Activated naive CD8-positive, alpha-beta T cell treated with anti-CD3 and anti-CD28 coated beads, Interleukin-2, amount 10 ng/mL, durations not matched to agents 7 days and 5 days (primary cell): ENCODE measurements at places on chromosomes 11 and 22. TPM values are rescaled to one million over a fixed set of nuclear protein-coding genes. Genes with fewer than 3 reads are reported as not detected.

GRCh38 chr11:71252269-71252769, at the start of gene SHANK2:
Gene SHANK2 (minus strand): TSS chr11:71252577. CDS start chr11:71147326, 105,251 bp downstream.
- DNase-seq, result no peak
- H3K4me1 ChIP-seq, result no peaks in the 10 kb centered on the region
- peaks cover 56% of the 10 kb centered on the region for H3K27me3 ChIP-seq
- H3K36me3 ChIP-seq, result no peaks in the 10 kb centered on the region
- no peak within 1 kb of the TSS for H3K27ac ChIP-seq

DNA sequence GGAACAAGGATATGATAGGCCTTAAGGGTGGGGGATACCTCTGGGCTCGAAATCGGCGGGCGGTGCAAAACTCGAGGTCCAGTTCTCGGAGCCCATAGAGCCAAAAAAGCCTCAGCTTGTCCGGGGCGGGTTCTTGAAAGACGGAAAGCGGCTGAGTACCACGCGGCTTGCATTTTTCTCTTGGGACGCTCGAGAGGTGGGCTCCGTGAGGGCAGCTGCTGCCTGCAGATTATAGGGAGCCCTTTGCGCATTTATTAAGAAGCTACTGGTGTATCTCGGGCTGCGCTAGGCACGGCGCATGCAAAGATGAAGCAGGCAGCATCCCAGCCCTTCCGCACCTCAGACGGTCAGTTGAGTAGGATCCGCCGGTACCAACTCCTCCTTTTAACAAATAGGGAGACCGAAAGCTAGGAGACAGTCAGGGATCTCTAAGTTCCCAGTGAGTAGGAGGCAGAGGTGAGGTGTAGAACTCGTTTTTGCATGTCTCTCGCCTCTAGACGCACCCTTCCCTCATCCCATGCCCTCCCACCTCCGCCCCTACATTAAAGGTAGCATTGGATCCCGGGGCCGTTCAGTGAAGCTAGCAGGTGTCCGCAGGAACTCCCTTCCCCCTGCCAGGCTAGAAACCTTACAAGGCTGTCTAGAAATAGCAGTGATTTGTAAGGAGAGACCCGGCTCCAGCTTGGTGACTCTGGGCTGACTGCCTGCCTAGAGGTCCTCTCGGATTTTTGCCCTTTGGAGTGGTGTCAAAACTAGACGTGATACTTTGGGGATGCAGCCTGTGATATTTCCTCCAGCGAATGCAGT, 768 bp downstream of the LDHA start:
- peaks cover 35% of the 10 kb centered on the region for H3K4me1 ChIP-seq
- peak overlapping the region; percentile 96 for H3K27ac ChIP-seq
- DNase-seq, result peak; percentile 46
- H3K36me3 ChIP-seq, result peaks cover 43% of the 10 kb centered on the region
- no peaks in the 10 kb centered on the region for H3K27me3 ChIP-seq
- peak overlapping the region; percentile 97 for H3K4me3 ChIP-seq

GRCh38 chr11:10894666-10895065, 36.8 kb upstream of the ZBED5 start:
- no peak overlapping the region for H3K27ac ChIP-seq
- peaks cover 3% of the 10 kb centered on the region for H3K27me3 ChIP-seq
- H3K4me1 ChIP-seq, result no peaks in the 10 kb centered on the region
- H3K36me3 ChIP-seq, result no peaks in the 10 kb centered on the region

DNA sequence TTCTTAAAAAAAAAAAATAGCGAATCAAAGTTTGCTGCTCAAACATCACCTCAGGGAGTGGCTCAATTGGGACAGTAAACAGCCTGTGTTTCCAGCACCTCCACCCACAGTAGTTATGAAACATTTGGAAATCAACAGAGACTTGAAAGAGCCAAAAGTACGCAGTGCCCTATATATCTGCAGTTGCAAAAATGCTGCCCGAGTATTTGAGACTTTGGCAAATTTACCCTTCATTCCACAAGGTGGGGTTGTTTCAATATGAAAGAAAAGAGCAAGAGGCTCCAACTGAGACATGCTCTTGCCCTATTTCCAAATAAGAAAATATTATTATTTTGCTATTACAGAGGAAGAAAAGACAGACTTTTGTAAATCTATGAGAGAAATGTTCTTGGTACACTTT, 851.1 kb upstream of the RAG2 start:
- H3K27me3 ChIP-seq, result no peaks in the 10 kb centered on the region
- DNase-seq, result no peak
- no peak overlapping the region for H3K4me3 ChIP-seq
- no peaks in the 10 kb centered on the region for H3K4me1 ChIP-seq
- no peak overlapping the region for H3K27ac ChIP-seq
- no peaks in the 10 kb centered on the region for H3K36me3 ChIP-seq

MOGAT2 gene
- total RNA-seq, result not detected

GRCh38 chr11:110301032-110301431, 4.6 kb upstream of the RDX start:
- H3K4me3 ChIP-seq, result no peak overlapping the region
- H3K36me3 ChIP-seq, result no peaks in the 10 kb centered on the region
- H3K27me3 ChIP-seq, result peaks cover 2% of the 10 kb centered on the region
- peaks cover 13% of the 10 kb centered on the region for H3K4me1 ChIP-seq

- H3K27ac ChIP-seq, result peak overlapping the region; percentile 96
- H3K27me3 ChIP-seq, result no peaks in the 10 kb centered on the region
- peak overlapping the region; percentile 96 for H3K4me3 ChIP-seq
- peak; percentile 68 for DNase-seq
- peaks cover 28% of the 10 kb centered on the region for H3K36me3 ChIP-seq
Measured at GRCh38 chr11:67268081-67268961, 2.0 kb downstream of the GRK2 start.
